ENCODE measurements at places on chromosomes 12 and 14. TPM values are rescaled to one million over a fixed set of nuclear protein-coding genes. Genes with fewer than 3 reads are reported as not detected.

- no peak overlapping the region for H3K27ac ChIP-seq
- H3K4me1 ChIP-seq = peaks cover 64% of the 10 kb centered on the region
- H3K36me3 ChIP-seq = peaks cover 8% of the 10 kb centered on the region
Measured at GRCh38 chr14:24332268-24332993, 2.4 kb downstream of the ADCY4 start.

- no peaks in the 10 kb centered on the region for H3K27me3 ChIP-seq
- no peak for DNase-seq
- no peak overlapping the region for H3K27ac ChIP-seq
- H3K36me3 ChIP-seq = no peaks in the 10 kb centered on the region
- H3K4me3 ChIP-seq = no peak overlapping the region
Measured at GRCh38 chr14:82116721-82117120, 583.1 kb upstream of the SEL1L start.

GRCh38 chr12:82937151-82937550, 250.4 kb downstream of the TMTC2 start:
- no peak overlapping the region for H3K4me3 ChIP-seq
- H3K36me3 ChIP-seq = no peaks in the 10 kb centered on the region
- H3K27me3 ChIP-seq = no peaks in the 10 kb centered on the region
- no peak overlapping the region for H3K27ac ChIP-seq
- no peaks in the 10 kb centered on the region for H3K4me1 ChIP-seq

- H3K36me3 ChIP-seq = no peaks in the 10 kb centered on the region
- no peak overlapping the region for H3K27ac ChIP-seq
- no peak for DNase-seq
- no peak overlapping the region for H3K4me3 ChIP-seq
- no peaks in the 10 kb centered on the region for H3K27me3 ChIP-seq
Measured at GRCh38 chr12:109592905-109593272, 19.3 kb downstream of the MVK start.

Gene OTOGL
- not detected for polyA plus RNA-seq

Gene GNB3
- polyA plus RNA-seq = not detected

Gene FGD4
- 0.34 TPM for polyA plus RNA-seq

GRCh38 chr12:3741882-3742672, 10.8 kb downstream of the CRACR2A start:
- DNase-seq = no peak
- H3K4me1 ChIP-seq = peaks cover 20% of the 10 kb centered on the region
- no peak overlapping the region for H3K4me3 ChIP-seq
- H3K36me3 ChIP-seq = peaks cover 3% of the 10 kb centered on the region

DNA sequence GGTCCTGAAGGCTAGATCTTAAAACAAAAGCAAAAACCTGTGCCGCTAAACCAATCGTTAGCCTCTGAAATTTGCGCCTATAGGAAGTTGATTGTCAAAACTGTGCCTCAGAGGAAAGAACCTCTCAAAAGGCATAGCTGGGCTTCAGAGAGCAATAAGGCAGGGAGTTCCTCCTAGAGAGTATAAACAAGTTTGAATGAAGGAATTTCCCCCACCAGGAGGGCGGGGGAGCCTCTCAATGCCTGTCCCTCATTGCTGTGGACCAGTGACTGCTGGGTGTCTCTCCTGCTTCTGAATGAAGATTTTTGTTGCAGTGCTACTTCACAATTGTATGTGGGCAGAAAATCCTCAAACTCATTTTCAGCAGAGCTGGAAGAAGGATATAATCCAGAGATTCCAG, 88.6 kb downstream of the KCNK10 start:
- no peak overlapping the region for H3K4me3 ChIP-seq
- no peaks in the 10 kb centered on the region for H3K27me3 ChIP-seq
- H3K36me3 ChIP-seq = no peaks in the 10 kb centered on the region
- H3K27ac ChIP-seq = no peak overlapping the region

DNA sequence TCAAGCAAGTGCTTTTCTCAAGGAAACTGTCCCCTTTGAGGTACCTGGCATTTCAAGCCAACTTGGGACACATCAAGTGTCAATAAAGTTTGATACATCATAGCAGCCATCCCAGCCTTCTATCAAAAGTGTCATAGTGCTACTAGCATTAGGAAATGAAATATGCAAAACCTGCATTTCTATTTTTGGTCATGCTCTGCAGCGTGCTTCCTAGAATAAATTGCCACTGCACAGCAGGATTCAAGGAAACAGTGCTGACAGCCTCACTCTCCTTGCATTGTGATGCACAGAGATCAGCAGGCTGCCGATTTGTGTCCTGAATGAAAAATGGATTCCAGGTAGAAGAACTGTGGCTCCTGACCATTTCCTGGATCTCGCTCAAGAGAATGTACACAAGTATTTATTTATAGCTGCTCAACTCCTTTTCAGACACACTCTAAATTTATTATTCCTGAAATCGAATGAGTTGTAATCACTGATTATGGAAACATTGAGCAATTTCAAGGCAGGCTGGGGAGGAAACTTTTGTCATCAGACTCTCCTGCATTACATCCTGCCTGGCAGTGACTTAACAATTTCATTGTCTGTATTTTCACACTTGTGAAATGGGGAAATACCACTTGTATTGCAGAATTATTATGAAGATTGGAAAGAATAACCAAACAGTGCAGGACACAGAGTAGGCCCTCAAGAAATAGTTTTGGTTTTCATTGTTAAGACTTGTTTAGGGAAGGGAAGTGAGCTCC, 120.9 kb downstream of the SLC38A6 start:
- no peak overlapping the region for H3K4me3 ChIP-seq
- no peak overlapping the region for H3K27ac ChIP-seq

DNA sequence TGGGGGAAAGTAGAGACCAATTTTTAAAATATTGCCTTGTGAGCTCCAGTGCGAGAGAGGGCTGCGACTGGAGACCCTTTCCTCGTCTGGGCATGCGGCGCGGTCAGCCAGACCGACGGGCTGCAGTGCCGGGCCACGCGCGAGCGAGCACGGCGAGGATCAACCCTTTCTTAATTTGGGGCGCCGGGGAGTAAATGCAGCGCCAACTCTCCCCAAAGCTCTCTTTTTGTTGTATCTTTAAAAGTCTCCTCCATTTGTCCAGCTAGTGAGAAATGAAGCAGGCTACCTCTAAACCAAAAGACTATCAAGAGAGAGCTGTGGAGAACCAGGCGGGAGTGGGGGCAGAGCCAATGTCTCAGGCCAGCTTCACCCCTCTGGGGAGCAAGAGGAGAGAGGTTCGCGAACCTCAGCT, 1.4 kb downstream of the SIX1 start:
- peaks cover 44% of the 10 kb centered on the region for H3K4me1 ChIP-seq
- H3K36me3 ChIP-seq = no peaks in the 10 kb centered on the region
- no peak for DNase-seq
- no peak overlapping the region for H3K4me3 ChIP-seq
- peaks cover 73% of the 10 kb centered on the region for H3K27me3 ChIP-seq
- no peak overlapping the region for H3K27ac ChIP-seq

Gene SDR9C7
- polyA plus RNA-seq = not detected

GRCh38 chr12:49201595-49202295, 12.9 kb upstream of the TUBA1A start:
- peaks cover 14% of the 10 kb centered on the region for H3K4me1 ChIP-seq
- H3K36me3 ChIP-seq = no peaks in the 10 kb centered on the region
- no peak overlapping the region for H3K27ac ChIP-seq
- no peak for DNase-seq

Gene COX6A1
- polyA plus RNA-seq = 828 TPM

DNA sequence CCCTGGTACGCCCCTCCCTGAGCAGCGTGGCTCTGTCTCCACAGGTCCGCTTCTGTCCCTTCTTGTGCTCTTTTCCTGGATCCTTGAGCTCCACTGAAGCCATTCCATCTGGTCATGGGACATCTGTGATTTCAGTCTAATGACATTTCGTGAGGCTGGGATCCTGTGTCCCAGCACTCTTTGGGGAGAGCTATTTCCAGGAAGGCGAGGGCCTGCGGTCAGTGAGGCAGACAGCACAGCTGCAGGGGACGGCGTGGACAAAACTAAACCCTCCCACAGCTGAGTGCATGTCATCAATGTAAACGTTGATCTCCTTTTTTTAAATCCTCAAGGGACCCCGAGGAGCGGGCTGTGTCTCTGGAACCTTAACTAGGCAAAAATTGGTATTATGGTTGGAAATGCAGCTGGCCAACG, 127.7 kb downstream of the DACT1 start:
- H3K4me1 ChIP-seq = no peaks in the 10 kb centered on the region
- H3K4me3 ChIP-seq = no peak overlapping the region
- DNase-seq = no peak
- no peak overlapping the region for H3K27ac ChIP-seq

Gene RFLNA
- polyA plus RNA-seq = not detected

DNA sequence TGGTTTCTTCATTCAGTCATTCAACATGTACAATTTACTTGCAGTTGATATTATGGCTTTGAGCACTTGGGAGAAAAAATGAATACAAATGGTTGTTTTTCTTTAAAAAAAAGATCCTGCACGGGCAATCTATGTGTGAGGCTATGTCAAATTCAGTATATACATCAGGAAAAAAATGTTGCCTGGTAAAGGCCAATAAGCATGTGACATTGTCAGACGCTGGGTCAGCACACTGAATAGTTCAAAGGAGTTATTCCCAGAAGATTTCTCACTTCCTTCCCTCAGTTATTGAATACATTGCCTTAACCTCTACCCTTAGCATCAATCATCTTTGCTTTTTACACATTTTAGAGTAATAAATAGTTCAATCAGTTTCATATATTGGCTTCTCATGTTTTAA, 319.2 kb downstream of the NUAK1 start:
- no peak overlapping the region for H3K4me3 ChIP-seq
- no peaks in the 10 kb centered on the region for H3K4me1 ChIP-seq
- DNase-seq = no peak
- H3K36me3 ChIP-seq = no peaks in the 10 kb centered on the region
- H3K27me3 ChIP-seq = no peaks in the 10 kb centered on the region

DNA sequence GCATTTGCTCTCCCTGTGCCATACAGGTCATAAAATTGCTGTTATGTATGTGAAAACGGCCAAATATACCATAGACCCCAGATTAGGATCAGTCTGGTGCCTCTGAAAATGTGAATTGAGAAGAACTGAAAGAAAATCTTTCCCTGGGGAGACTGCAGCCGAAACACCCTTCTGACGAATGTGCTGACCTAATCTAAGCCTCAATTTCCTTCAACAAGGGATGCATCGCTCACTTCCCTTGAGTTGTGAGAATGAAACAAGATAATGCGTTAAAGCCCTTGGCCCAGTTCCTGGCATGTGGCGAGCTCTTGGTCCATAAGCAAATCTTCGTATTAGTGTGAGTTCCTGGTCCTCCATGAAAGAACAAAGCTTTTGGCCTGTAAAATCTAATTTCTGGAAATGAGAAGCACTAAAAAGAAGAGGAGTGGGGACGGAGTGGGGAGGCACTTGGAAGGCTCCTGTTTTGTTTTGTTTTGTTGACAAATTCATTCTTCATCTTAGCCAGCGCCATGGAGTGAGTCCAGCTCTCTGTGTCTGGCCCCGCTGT, 49.5 kb upstream of the RTRAF start:
- H3K27ac ChIP-seq = no peak overlapping the region
- DNase-seq = no peak
- H3K27me3 ChIP-seq = no peaks in the 10 kb centered on the region

- H3K27ac ChIP-seq = no peak overlapping the region
- peaks cover 4% of the 10 kb centered on the region for H3K27me3 ChIP-seq
- H3K4me3 ChIP-seq = no peak overlapping the region
Measured at GRCh38 chr14:99884834-99885648, 91.8 kb downstream of the EML1 start.

- H3K4me1 ChIP-seq = no peaks in the 10 kb centered on the region
- H3K27ac ChIP-seq = no peak overlapping the region
- H3K27me3 ChIP-seq = no peaks in the 10 kb centered on the region
- H3K36me3 ChIP-seq = no peaks in the 10 kb centered on the region
Measured at GRCh38 chr14:29846339-29847055, 81.2 kb downstream of the PRKD1 start.
